ENCODE measurements at places on chromosomes 3 and 15.

DNA sequence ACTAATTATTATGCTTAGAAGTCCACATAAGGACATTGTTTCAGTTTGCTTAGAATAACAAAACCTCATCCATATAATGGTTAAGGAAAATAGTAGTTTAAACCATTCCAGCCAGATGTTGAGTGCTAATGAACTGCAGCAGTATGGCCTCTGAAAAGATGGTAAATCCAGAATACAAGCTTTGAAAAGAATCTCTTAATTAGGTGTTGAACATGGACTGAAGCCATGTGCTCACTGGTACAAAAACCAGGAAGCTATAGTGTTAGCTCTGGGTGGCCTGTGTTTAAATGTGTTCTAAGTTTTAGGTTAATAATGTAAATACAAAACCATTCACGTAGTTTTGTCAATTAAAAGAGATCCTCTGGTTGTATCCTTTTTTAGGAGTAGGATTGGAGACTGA lies 78.2 kb downstream of the GALK2 start:
- no peak for DNase-seq

GRCh38 chr3:16788440-16789056 lies 96.2 kb upstream of the PLCL2 start:
- no peak for DNase-seq

- DNase-seq: no peak
Observed at GRCh38 chr15:70643783-70644125, 119.6 kb downstream of the UACA start.

- DNase-seq: no peak
Observed at GRCh38 chr3:71423151-71423906, 160.2 kb downstream of the FOXP1 start.

DNA sequence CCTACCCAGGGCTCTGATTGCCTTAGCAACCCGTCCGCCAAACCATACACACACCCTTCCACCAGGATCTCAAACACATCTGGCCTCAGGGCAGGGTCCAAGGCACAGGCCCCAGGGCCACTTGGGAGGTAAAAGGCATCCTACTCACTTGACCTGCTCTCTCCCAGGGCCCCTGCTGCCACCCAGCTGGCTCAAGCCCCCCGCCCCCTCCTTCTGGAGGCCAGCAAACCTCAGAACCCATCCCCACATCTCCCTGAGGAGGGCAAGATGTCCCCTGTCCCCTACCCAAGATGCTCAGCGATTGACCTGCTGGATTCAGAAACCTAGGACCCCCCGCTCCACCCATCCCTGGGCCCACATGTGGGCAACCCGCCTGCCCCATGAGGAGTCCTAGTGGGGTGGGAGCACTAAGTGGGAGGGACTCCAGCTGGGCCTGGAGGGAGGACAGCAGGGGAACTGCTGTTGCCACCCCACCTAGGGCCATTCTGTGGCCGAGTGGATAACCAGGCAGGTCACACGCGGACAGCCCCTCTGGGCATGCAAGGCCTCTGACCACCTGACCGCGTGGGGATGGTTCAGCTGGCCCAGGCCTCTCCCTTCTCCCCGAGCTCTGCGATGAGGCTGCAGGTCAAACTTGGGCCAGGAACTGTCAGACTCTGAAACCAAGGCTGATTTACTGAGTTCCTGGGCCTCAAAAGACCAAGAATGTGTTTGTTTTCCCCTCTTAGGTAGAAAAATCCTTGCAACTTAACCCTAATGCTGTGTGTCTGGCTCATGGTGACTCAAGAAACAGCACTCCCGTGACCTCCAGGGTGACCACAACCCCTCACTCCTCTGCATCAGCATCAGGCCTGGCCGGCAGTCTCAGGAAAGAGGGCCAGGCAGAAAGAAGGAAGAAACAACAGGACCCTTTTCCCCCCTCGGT lies 4.2 kb downstream of the MFGE8 start:
- no peak for DNase-seq

GRCh38 chr3:42864321-42864950 lies 11.2 kb downstream of the CYP8B1 start:
- no peak for DNase-seq

DNA sequence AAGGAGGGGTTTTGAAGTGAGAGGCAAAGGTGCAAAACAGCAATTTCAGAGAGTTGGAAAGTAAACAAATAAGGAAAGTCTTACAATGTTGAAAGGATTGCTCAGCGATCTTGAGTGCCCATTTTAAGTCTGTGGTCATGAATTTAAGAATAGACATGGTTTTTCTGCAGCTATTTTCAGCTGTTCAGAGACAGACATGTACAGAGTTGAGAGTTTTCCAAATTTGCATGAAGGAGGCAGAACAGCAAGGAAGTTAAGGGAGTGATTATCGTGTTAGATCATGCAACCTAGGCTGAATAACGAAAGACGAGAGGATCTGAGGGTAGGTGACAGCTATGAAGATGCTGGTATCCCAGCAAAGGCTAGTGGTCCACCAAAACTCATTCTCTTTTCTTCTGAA lies 37.2 kb downstream of the DET1 start:
- no peak for DNase-seq

DNA sequence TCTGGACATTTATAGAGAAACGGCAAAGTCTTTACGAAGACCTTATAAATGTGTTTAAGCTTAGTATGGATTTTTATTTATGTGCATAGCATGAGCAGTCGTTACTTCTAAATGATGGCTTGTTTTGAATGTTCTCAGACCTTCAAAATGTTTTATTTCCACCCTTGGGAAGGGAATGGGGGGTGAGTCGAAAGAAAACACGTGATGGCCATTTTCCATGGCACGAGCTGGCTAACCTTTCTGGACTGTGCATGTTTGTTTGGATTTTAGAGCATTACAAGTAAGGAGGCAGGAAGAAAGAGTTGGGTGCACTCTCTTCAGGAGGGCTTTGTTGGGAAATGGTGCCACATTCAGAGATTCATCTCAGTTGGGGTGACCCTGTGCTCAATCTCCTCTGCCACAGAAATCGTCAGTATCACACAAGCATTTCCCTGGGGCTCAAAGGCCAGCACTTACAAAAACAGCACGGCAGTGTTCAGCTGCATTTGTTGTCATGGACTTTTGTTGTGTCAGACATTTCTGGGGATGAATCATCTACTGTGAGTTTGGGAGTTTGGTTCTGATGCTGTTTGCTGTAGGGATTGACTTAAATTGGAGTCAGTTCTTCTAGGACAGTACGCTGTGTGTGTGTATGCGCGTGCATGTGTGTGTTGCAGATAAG lies 52.3 kb upstream of the ADAMTS9 start:
- no peak for DNase-seq

- no peak for DNase-seq
Observed at GRCh38 chr3:155517903-155518302, 224.4 kb upstream of the STRIT1 start.

GRCh38 chr15:59448871-59449270 lies 10.9 kb downstream of the FAM81A start:
- no peak for DNase-seq

GRCh38 chr3:101117465-101117864 lies 124.2 kb upstream of the ABI3BP start:
- DNase-seq: no peak

- no peak for DNase-seq
Observed at GRCh38 chr3:53705024-53705745, 141.0 kb downstream of the CHDH start.

GRCh38 chr15:62569460-62570404 lies 404.6 kb upstream of the C2CD4B start:
- DNase-seq: no peak

DNA sequence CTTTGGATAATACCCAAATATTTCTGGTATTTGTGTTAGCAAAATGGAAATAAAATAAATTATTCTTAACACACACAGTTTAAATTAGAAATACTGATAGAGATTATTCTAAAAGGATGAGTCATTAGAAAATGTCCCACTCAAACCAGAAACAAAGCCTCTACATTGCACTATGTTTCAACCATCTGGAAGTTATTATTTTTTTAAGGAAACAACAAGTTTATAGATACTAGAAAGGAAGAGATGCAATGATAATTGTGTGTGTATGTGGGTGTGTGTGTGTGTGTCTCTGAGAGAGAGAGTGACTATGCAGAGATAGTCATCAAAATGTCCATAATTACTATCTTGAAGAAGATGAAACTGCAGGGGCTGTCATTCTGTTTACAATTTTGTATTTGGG lies 1340.5 kb downstream of the ROBO1 start:
- DNase-seq: no peak

- peak; percentile 60 for DNase-seq
Observed at GRCh38 chr3:65483480-65483879, 555.2 kb downstream of the MAGI1 start.

- no peak for DNase-seq
Observed at GRCh38 chr15:48244921-48245320, 38.8 kb downstream of the SLC12A1 start.

GRCh38 chr15:44735482-44736180 lies 697 bp upstream of the TRIM69 start:
- DNase-seq: no peak

DNA sequence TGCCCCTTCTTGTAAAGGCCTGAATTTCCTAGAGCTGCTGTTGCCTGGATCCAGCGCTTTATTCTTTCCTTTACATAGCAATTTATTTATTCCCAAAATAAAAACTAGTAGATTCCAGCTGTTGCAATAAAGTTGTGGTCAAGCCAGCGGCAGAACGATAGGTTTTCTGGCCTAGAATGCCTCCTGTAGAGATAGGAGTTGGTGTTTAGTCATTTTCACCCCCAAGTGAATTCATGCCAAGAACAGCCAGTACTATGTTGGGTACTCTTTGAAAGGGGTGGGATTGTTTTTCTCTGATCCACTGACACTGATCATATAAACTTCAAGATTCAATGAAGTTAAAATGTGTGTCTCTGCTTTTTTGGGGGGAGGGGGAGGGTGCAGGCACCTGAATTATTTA lies 69.7 kb downstream of the KLHL25 start:
- no peak for DNase-seq

- DNase-seq: peak; percentile 46
Observed at GRCh38 chr3:57691411-57692132, 1.3 kb downstream of the DENND6A start.

- DNase-seq: no peak
Observed at GRCh38 chr3:14480207-14481017, 59.7 kb downstream of the GRIP2 start.

DNA sequence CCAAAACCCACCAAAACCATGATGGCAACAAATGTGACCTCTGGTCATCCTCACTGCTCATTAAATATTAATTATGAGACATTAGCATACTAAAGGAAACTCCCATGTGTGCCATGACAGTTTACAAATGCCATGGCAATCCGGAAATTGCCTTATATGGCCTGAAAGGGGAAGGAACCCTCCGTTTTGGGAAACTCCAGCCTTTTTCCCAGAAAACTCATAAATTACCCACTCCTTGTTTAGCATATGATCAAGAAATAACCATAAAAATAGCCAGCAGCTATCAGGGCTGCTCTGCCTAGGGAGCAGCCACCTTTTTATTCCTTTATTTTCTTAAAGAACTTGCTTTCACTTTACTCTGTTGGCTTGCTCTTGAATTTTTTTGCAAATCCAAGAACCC lies 992.7 kb downstream of the NTRK3 start:
- no peak for DNase-seq

DNA sequence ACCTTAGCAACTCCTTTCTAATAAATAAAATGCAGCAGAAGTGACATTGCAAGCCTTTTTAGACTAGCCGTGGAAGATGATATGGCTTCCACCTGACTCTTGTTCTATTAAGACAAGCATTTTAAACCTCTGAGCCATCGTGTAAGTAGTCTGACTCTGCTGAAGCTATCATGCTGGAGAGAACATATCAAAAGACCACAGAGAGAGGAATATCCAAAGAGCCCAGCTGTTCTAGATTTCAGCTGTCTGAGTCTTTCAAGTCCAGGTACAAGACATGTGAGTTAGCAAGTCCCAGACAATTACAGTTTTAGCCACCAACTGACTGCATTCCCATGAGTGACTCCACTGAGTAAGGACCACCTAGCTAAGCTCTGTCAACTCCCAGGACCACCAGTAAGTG lies 517.0 kb upstream of the NAALADL2 start:
- DNase-seq: no peak

DNA sequence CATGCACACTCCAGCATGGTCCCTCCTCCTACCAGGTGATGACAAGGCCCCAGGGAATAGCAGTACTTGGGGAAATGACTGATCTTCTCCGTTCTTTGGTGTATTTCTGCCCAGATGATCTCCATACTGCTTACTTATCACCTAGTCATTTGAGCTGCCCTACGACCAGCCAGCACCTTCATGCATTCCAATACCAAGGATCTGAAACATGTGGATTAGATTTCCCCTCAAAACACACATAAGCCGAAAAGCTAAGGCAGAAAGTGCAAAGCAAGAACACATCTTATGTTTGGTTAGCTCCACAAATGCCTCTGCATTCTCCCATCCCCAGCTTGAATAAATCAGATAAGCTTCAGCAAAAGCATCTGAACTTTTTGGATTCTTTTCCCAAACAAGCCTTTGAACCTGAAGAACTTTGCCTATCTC lies 64.8 kb upstream of the BCL6 start:
- DNase-seq: no peak

GRCh38 chr3:25534007-25534406 lies 105.9 kb downstream of the RARB start:
- DNase-seq: no peak

DNA sequence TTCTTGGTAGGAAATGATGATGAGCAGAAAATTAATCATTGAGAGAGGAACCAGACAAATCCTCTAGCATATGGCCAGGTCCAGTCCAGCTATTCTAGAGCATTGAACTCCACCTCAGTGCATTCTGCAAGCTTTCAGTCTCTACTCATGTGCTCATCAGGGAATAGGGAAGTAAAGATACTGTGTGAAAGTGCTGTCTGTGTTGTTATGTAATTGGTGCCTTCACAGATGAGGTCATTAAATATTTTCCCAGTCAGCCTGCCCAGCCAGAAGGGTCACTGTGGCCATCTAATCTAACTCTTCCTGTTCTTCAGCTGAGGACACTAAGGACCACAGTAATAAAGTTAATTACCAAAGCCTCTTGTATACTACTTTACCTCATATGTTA lies 28.2 kb downstream of the C3orf62 start:
- no peak for DNase-seq

DNA sequence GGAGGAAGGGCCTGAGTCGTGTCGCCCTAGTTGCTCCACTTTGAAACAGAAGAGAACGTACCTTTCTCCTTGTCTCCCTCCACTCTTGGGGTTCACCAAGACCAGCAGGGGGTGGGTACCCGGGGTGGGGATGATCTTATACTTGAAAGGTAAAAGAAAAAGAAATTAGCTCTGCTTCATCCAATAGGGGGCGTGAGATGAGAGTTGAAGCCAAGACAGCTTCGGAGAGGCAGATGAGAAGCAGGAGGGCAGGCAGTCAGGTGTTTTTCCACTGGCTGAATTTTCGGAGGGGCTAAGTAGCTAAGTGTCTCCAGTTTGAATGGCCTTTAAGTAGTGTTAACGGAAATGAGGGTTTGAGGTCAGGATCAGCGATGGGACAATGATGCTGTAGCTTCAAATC lies 100.4 kb downstream of the DGKG start:
- DNase-seq: no peak

DNA sequence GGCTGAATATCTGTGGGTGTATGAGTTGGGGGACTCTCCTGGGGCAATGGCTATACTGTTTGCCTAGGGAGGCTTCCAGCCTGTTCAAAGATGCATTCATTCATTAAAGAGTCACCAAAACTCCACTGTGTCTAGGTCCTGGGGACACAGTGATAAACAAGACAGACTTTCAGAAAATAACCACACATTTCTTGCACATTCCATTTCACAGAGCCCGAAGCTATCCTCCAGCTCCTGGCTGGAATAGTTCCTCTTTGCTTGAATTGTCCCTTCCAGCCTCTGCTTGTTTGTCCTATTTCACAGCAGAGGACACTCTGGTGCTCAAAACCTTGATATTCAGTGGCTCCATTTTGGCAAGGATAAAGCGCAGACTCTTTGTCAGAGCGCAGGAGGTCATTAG lies 61.7 kb upstream of the ITGA11 start:
- DNase-seq: no peak
